ENCODE measurements at places on chromosomes 4 and X.

GRCh38 chr4:84224522-84224921 is 274.6 kb downstream of the NKX6-1 start:
- DNase-seq, result no peak

GRCh38 chrX:109596015-109596414 is 29.0 kb downstream of the KCNE5 start:
- no peak for DNase-seq

DNA sequence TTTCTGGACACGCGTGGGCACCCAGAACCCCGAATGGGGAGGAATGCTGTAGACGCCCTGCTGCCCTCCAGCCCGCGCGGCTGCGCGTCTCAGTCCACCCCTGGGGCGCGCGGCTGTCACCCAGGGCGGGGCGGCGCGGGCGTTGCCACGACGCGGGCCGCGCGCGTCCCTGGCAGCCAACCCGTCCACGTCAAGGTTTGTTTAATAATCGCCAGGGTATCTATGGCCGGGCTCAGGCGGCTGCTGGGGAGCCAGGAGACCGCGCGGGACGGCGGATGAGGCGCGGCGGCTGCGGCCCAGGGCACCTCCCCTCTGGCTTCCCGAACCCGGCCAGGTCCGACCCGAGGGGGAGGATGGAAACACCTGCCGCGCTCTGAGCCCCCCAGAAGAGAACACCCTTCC is at the start of gene SPATA18:
TSS of gene SPATA18 (plus strand) at position 92 of the 402 bp plus-strand sequence. CDS start 401 bp downstream, outside the sequence.
- no peak for DNase-seq

GRCh38 chr4:182141061-182141460 is 102.1 kb upstream of the TENM3 start:
- no peak for DNase-seq

- DNase-seq, result no peak
Measured at GRCh38 chrX:19960913-19961312, 29.9 kb downstream of the BCLAF3 start.

DNA sequence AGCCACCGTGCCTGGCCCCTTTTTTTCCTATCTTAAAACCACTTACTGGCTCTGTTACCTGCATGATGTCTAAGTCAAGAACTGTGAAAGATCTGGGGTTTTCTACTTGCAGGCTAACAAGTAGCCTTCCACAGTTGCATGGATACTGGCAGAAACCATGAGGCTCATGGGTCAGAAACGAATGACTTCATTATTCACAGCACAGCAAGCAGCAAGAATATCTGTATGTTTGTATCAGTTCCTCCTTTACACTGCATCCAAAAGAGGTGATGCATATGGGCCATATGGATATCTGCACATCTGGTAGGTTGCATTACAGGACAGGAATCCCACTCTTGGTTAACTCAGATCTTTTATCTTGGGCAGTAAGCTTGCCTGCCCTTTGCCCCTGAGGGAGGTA is 154.9 kb upstream of the NUDT6 start:
- DNase-seq, result no peak

- DNase-seq, result no peak
Measured at GRCh38 chrX:141220342-141221008, 21.8 kb downstream of the SPANXC start.

GRCh38 chrX:136021903-136022302 is 36.7 kb downstream of the SLC9A6 start:
- DNase-seq, result no peak

DNA sequence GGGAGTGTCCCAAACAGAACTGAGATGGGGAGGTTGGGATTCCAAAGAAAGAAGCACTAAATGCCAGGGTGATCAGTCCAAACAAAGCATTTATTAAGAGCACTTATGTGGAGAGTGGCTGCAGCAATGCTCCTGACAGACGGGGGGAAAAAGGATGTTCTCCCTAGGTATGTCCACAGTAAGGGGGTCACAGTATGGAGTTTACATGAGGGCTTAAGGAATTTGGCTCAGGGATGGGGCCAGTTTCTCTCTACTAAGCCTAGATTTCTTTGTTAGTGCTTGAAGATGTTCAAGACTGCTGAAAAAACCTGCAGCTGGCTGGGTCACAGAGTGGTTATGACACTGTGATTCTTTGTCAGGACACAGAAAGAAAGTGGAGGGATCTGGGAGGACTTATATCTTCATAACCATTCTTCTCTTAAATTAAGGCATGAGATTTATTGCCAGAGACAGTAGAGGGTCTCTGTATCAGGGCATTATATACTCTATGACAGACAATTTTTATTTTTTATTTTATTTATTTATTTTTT is 1468.0 kb downstream of the C4orf33 start:
- DNase-seq, result no peak

GRCh38 chr4:41957634-41958033 is 22.4 kb downstream of the TMEM33 start:
- DNase-seq, result no peak

- DNase-seq, result no peak
Measured at GRCh38 chrX:121761845-121762244, 714.4 kb downstream of the GLUD2 start.

DNA sequence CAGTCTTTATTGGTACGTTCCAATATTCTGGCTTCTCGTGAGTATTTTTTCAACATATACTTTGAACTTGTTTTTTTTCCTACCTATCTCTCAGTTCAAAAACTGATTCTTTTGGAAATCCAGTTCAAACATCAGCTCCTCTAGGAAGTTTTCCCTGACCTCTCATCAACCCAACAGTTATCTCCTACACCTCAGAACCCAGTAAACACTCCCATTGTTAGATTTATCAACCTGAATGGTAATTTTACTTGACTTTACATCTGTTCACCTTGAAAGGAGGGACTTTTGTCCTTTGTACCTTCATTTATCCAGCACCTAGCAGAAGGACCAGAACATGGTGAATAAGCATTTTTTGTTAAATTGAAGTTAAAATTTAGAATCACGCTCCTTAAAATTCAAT is 13.6 kb downstream of the CAMK2D start:
- no peak for DNase-seq

GRCh38 chr4:156803056-156803455 is 168.5 kb downstream of the PDGFC start:
- DNase-seq, result no peak

DNA sequence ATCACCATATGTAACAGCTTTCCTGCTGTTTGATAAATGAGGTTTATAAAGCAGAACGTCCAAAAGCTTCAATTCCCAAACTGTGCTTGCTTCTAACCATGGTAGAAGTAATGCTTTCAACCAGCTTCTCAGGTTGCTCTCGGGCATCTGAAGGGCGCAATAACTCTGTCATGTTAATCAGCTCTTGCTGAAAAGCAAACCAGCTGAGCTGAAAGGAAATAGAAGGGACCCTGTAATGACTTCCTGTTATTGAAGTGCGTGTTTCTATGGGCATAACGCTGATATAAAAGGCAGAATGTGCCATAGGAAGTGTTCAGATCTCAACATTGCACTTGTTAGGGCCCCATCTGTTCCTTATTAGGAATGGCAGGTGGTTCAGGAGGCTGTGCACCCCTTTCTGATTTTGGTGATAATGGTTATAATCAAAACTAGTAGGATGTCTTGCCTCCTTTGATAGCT is 21.2 kb downstream of the HERC3 start:
- DNase-seq, result no peak

GRCh38 chrX:20067709-20068561 is 48.8 kb downstream of the MAP7D2 start:
- DNase-seq, result no peak

DNA sequence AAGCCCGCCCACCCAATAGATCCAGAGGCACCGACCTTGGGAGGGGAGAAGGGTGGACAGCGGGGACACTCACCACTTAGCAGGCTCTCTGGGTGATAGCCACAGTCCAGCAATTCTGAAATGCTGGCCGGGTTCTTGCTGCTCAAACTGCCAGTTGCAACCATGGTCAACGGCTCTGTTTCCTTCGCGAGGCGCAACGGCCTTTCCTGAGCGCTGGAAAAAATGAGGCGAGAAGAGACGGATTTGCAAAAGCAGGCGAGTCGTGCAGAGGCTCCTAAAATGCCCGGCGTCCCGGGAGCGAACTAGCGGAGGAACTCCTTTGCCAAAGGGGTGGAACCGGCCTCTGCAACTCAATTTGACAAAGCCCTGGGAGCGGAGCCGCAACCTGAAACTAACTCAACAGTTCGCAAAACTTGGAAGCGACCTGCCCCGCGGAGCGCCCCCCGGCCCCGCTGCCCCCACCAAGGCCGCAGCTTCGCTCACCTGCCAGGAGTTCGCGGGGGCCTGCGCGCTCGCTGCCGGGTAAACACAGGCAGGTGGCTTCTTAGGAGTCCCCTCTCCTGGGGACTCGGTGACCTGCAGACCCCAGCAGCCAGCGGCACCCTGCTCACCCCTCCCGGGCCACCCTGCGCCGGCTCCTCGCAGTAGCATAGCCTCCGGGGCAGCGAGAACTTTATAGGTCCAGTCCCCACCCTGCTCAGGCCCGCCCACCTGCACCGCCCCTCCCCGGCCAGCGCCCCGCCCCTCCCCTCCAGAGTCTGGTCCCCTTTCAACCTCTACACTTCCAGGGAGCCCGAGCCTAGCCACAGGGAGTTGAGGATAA is at the start of gene DDIT4L:
TSS of gene DDIT4L (minus strand) at position 649 of the 823 bp plus-strand sequence. CDS start at position 164, 485 bp downstream.
- DNase-seq, result no peak

All from stimulated activated CD4-positive, alpha-beta T cell treated with anti-CD3 and anti-CD28 coated beads, TNF-alpha, amount 100 ng/mL, for 48 hours (primary cell).